CD4-positive, alpha-beta T cell treated with Interleukin-4 for 4 hours (primary cell): ENCODE measurements at places on chromosomes 3 and 15.
A peak's percentile ranks its signal among the peaks of the same experiment; 100 is the strongest.

GRCh38 chr3:138919325-138919724, 27.6 kb downstream of the FOXL2 start:
- DNase-seq = no peak

- DNase-seq = no peak
Observed at GRCh38 chr15:28082891-28083684, 16.0 kb downstream of the OCA2 start.

DNA sequence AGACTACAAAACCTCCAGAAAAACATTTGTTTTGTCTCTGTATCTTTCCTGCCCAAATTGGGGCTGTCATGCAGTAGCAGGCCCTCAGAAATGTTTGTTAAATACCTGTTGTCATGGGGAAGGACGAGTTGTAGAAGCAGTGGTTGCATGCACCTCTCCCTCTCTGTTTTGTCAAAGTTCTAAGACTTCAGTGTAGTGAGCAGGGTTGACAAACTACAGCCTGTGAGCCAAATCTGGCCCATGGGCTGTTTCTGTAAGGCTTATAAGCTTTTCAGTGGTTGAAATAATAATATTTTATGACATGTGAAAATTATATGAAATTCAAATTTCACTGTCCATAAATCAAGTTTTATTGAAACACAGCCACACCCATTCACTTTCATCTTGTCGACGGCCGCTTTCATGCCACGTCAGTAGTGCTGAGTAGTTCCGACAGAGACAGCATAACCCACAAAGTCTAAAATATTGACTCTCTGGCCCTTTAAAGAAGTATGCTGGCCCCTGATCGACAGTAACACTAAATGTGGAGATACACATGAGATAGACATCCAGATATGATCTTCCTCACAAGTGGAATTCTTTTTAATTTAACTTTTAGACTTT, 102.9 kb downstream of the PDZRN3 start:
- no peak for DNase-seq

DNA sequence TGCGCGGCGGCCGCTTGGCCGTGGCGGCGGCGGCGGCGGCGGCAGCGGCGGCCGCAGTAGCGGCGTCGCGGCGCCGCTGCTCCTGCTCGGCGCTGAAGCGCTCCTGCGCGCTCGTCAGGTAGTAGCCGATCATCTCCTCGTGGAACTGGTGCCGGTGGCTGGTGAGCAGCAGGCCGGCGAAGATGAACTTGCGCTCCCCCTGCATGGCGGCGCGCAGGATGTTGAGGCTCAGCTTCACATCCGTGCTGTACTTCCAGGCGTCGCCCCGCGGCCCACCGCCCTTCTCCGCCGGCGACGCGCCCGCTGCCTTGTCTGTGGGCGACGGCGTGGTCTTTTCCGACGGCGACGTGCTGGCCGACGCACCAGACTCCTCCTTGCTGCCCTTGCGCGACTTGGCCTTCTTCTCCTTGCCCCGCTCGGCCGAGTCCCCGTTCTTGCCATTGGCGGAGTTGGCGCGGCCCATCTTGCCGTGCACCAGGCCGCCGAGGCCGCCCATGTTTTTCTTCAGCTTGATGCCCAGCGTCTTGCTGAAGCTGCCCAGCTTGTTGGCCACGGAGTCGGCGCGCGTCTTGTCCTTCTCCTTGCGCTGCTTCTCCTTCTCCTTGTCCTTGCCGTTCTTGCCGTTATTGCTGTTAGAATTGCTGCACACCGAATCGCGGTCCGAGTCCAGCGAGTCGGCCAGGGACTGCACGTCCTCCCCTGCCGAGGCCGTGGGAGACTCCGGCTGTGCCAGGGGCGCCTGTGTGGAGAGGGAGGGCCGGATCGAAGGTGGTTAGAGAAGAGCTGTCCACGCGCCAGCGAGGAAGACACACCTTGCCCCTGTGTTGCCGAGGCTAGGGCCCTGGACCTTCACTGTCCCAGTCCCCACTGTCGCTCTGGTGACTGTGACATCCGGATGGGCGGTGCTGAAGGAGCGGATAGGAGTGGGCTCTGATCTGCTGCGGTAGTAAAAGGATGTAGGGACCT, 157.6 kb downstream of the KLF13 start:
- DNase-seq = peak; percentile 49

GRCh38 chr15:42154212-42154941, 2.1 kb downstream of the PLA2G4F start:
- no peak for DNase-seq

GRCh38 chr3:188286087-188286513, 132.1 kb downstream of the LPP start:
- DNase-seq = no peak

DNA sequence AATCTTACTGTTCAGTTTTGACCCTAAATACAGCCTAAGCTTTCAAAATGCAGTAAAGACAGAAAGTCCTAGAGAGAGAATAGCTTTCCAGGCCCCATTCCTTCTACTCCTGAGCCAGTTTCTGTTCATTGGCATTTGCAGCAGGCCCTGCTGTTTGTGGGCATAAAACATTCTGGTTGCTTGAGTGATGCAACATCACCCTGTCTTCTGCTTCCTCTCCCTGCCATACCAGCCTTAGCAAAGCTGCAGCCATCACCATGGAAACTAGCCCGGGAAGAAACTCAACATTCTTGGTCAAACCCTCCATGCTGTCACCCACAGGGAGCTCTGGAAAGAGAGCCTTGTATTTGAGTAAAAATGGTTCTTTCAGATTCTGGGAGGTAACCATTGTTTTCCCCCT, 325.7 kb downstream of the MAGI1 start:
- no peak for DNase-seq

DNA sequence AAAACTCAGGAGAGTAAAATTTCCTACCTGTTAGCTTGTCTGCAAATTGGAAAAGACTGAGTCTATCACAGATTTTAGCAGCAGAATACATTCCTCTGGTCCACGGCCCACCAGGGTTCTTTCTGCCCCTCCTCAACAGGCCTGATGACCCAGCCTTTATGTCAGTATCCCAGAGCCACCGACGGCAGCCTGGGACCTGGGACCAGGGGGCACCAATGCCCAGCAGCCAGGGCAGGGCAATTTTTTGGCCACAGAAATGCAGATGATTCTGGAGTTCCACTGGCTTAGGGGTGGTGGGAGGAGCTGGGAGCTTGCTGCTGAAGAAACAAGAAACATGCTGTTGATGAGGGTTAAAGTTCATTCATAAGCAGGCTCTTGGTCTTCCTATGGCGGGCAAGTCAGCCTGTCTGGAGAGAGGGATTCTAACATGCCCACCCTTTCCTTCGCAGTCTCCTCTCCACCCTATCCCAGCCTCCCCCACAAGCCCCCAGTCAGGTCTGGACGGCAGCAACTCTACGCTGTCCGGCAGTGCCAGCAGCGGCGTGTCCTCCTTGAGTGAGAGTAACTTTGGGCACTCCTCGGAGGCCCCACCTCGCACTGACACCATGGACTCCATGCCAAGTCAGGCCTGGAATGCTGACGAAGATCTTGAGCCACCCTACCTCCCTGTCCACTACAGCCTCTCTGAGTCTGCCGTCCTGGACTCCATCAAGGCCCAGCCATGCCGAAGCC, 4.3 kb upstream of the MANF start:
- no peak for DNase-seq
